ENCODE measurements at places on chromosomes 16 and 17.
A peak's percentile ranks its signal among the peaks of the same experiment; 100 is the strongest.

GRCh38 chr16:73268366-73268993 lies 220.6 kb upstream of the ZFHX3 start:
- peak; percentile 32 for DNase-seq

- DNase-seq, result no peak
Measured at GRCh38 chr16:4904942-4905615, 31.9 kb downstream of the PPL start.

- DNase-seq, result no peak
Measured at GRCh38 chr16:78227855-78228254, 128.4 kb downstream of the WWOX start.

- no peak for DNase-seq
Measured at GRCh38 chr17:82400830-82401229, 17.3 kb upstream of the HEXD start.

GRCh38 chr17:77529328-77529650 lies 388.5 kb downstream of the SEC14L1 start:
- no peak for DNase-seq

DNA sequence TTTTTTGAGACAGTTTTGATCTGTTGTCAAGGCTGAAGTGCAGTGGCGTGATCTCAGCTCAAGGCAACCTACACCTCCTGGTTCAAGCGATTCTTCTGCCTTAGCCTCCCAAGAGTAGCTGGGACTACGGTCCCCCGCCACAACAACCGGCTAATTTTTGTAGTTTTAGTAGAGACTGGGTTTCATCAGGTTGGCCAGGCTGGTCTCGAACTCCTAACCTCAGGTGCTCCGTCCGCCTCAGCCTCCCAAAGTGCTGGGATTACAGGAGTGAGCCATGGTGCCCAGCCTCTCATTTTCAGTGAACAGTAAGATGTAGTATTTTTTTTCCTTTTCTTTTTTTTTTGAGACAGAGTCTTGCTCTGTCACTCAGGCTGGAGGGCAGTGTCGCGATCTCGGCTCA lies 7.8 kb downstream of the SUMO2 start:
- no peak for DNase-seq

Data from amygdala (tissue), 56 donors.